ENCODE measurements at places on chromosomes 1 and 21.
A peak's percentile ranks its signal among the peaks of the same experiment; 100 is the strongest.

- no peak for DNase-seq
Measured at GRCh38 chr1:43452789-43453441, 816 bp downstream of the HYI start.

- DNase-seq, result peak; percentile 82
Measured at GRCh38 chr1:161192476-161193465, 6.1 kb downstream of the ADAMTS4 start.

- no peak for DNase-seq
Measured at GRCh38 chr1:100380635-100381034, 28.3 kb downstream of the CDC14A start.

GRCh38 chr1:90319918-90320317 is 325.0 kb downstream of the ZNF326 start:
- no peak for DNase-seq

GRCh38 chr1:87759421-87760087 is 430.9 kb downstream of the LMO4 start:
- no peak for DNase-seq

DNA sequence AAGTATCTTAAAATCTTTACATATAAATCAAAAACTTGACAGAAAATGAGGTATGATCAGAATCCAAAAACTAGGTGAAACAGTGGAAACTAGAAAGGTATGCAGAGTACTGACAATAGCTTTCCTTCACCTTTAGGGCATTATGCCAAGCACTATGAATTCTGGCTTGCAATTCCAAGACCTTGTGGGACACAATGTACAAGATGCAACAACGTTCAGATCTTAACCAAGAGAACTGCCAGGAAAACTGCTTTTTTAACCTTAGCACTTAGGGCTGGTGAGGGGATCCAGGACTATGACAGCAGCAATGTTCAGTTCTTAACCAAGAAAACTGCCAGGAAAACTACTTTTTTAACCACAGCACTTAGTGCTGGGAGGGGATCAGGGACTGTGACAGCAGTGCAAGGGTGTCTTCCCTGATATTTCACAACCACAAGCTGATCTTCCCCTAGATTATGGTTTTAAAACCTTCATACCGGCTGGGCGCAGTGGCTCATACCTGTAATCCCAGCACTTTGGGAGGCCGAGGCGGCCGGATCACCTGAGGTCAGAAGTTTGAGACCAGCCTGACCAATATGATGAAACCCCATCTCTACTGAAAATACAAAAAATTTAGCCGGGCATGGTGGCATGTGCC is 22.3 kb downstream of the FOXJ3 start:
- no peak for DNase-seq

- no peak for DNase-seq
Measured at GRCh38 chr1:154483941-154484803, 17.8 kb upstream of the TDRD10 start.

All from HuH-7 (cell line).